ENCODE measurements at places on chromosomes 7 and 10.

DNA sequence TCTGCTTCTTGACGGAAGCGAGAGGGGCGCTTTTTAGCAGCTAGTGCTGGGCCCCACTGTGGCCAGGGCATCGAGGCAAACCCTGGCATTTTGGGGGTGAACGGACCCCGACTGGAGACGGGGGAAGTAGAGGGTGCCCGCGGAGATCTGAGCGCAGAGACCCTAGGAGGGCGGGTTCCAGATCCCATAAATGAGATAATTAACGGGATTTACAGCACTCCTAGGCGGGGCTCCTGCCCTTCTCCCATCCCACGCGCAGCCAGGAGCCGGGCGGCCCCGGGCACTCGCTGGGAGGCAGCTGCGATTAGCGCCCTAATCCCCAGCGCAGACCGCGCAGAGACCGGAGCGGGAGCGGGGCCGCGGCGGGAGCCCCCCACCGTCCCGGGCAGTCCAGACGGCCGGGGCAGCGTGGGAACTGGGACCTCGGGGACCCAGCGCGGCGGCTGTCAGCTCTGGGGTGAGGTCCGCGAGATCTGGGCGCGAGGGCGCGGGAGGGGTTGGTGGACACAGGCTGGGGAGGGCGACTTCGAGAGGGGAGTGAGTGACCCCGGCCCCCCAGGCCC lies 735 bp downstream of the JCAD start:
- DNase-seq: no peak

DNA sequence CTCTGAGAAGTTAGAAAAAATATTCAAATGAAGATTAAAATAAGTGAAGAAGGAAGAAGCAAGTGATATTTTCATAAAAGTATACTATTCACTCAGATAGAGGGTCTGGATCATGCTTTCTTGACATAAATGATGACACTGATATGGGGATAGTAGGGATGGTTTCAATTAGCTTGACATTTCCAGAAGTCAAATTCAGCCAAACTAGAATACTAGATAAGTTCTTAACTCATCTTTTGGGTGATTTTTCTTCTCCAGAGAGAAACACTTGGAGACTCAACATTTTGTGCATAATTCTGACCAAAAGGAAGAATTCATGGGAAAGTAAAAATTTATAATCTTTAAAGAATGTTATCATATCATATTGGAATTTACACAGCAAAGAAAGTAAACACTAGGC lies 152.0 kb upstream of the LRGUK start:
- no peak for DNase-seq

GRCh38 chr7:53326634-53327033 lies 291.2 kb downstream of the POM121L12 start:
- DNase-seq: no peak

DNA sequence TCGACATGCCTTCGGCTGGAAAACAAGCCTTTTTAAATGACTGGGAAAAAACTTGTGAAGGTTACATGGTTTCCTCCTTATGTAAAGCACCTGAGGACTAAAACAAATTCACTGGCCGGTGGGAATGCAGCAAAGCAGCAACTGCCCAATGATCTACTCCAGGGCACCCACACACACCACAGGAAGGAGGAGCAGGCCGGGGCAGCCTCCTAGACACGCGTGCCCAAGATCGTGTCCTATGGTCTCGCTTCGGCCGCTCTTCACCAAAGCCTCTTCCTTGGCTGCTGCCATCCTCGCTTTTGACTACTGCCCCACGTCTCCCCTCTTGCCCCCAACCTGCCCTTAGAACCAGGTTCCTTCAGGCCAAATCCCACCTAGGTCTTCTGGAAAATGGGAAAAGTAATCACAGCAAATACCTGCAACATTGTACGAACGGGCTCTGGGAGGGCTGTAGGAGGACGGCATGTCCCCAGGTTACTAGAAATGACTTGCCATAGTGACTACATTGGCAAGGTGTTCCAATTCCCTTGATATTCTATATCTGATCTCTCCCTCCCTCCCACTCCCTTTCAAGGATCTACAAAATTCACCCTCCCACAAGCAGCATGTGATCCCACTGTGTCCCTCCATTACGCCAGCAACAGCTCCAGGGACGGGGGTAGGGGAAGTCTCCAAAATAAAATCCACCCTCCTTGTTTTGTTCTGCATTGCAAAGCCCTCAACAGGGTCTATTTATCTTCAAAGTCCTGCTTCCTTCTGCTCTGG lies 84.9 kb downstream of the RNF216 start:
- no peak for DNase-seq

GRCh38 chr7:16634271-16634738 lies 11.2 kb downstream of the ANKMY2 start:
- DNase-seq: no peak

GRCh38 chr10:99337311-99337811 lies 8.2 kb downstream of the CNNM1 start:
- DNase-seq: no peak

GRCh38 chr7:142571581-142571980 lies 177.7 kb upstream of the PRSS1 start:
- no peak for DNase-seq

GRCh38 chr10:117167789-117168674 lies 29.3 kb upstream of the KCNK18 start:
- peak; percentile 47 for DNase-seq

- no peak for DNase-seq
These were observed 100.0 kb downstream of the MTERF1 start for GRCh38 chr7:91780521-91780920.

- no peak for DNase-seq
These were observed 297.8 kb downstream of the ELMO1 start for GRCh38 chr7:37150856-37151255.

- peak; percentile 56 for DNase-seq
These were observed 312.0 kb upstream of the ZMIZ1 start for GRCh38 chr10:78756604-78757343.

DNA sequence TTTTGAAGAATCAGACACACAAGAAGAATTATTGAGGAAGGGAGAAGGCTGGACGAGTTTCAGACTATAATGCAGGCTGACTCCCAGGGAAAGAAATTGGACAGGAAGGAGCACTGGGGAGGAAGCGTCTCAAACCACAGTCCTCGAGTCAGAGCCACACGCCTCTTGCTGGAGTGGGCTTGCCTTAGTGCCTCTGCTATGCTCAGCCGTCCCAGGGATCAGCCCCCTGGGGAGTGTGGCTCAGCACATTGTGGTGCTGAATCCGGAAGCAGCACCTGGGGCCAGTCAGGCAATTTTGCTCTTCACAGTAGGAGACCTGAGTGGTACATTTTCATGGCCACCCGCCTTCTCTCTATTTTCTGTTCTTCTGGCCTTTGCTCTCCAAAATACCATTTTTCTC lies 67.4 kb upstream of the SLC35G1 start:
- DNase-seq: no peak

DNA sequence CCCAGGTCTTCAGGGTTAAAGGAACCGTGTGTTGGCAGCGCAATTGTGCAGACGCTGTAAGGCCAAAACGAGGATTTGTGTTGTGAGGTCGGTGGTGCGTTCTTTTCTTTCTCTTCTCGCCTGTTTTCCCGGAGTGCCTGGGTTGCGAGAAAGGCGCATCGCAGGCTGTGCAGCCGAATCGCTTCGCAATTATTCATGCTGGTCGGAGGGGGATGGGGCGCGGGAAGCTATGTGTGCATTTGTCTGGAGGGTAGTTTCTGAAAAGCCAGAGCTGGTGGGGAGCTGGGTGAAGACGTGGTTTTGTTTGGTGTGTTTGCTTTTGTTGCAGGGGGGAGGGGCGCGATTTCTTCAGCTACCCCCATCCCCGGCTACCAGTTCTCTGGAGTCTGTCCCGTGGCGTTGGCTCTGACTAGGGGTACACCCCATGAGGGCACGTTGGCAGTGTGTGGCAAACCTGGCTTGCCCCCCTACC lies 2.1 kb downstream of the MXI1 start:
- peak; percentile 44 for DNase-seq

GRCh38 chr7:140877249-140877524 lies 47.5 kb downstream of the BRAF start:
- DNase-seq: no peak
